Activated naive CD8-positive, alpha-beta T cell treated with anti-CD3 and anti-CD28 coated beads, Interleukin-2, amount 10 ng/mL, durations not matched to agents 7 days and 5 days (primary cell): ENCODE measurements at places on chromosomes 12 and 14. TPM values are rescaled to one million over a fixed set of nuclear protein-coding genes. Genes with fewer than 3 reads are reported as not detected.

GRCh38 chr12:120263748-120264085 is 1.8 kb downstream of the PXN start:
- DNase-seq: no peak

DNA sequence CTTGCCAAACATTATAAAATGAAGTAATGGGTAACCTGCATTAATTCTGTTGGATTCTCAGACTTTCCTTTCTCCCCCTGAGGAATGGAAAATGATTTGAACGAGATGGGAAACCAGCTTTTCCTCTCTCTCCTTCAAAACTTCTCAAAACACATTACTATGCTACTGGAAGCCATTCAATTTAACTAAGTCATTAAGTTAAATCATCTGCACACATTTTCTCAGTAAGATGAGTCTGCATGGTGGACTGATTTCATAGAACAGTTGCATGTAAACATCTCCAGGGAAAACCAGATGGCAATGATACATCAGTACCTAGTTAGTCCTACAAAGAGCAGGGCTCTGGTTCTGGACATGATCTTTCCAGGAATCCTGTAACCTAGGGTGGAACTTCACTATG is 59.9 kb downstream of the BMP4 start:
- no peak for DNase-seq

DNA sequence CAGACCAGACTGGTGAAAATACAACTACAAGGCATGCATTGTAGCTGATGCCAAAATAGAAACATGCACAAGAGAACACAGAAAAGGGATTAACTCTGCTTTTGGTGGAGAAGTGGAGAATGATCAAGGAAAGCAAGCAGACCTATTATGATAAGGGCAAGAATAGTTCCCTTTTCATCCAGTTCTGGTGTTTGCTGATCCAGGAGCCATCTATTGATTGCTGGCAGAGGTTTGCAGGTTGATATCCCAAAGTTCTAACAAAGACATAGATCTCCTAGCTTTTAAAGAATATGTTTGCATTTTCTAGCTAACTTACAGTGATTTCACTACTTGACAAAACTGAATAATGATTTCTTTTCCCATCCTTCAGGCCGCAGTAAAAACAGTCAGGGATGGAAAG is 166.2 kb upstream of the CDKN3 start:
- no peak for DNase-seq

GRCh38 chr12:111224186-111225066 is 144.5 kb downstream of the PHETA1 start:
- DNase-seq: no peak

- DNase-seq: no peak
Measured at GRCh38 chr12:84016956-84017355, 895.6 kb downstream of the SLC6A15 start.

- no peak for DNase-seq
Measured at GRCh38 chr14:23319746-23320583, 1.3 kb upstream of the PABPN1 start.

The ZC3H14 gene
- 46.8 TPM for total RNA-seq

The P2RX2 gene
- total RNA-seq: not detected
